AG08395 (cell line): ENCODE measurements at places on chromosomes 1 and 21.
A peak's percentile ranks its signal among the peaks of the same experiment; 100 is the strongest.

DNA sequence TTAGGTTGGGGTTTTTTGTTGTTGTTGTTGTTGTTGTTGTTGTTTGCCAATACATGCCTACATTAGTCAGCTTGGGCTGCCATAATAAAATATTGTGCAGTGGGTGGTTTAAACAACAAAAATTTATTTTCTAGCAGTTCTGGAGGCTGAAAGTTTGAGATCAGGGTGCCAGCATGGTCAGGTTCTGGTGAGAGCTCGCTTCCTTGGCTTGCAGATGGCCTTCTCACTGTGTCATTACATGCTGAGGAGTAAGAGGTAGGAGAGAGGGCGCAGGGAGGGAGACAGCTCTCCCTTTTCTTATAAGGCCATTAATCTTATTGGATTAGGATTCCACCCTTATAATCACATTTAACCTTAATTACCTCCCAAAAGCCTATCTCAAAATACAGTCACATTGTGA, 52.7 kb downstream of the DIRAS3 start:
- DNase-seq, result no peak

DNA sequence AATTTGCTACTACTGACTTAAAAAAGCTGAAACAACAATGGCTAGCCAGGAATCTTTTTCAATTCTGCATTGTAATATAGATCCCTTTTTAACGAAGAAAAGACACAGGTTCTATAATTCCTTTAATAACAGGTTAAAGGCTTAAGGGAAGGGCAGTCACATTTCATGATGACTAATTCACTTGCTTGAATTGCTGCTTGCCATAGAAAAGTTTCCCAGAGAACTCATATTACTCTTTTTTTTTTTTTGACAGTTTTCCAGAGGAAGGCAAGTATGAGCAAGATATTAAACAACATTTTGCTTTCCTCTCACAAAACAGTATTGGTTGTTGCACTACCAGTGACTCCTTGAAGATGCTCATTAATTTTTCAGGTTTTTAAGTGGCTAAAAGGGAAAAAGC, 60.9 kb downstream of the IL23R start:
- no peak for DNase-seq

DNA sequence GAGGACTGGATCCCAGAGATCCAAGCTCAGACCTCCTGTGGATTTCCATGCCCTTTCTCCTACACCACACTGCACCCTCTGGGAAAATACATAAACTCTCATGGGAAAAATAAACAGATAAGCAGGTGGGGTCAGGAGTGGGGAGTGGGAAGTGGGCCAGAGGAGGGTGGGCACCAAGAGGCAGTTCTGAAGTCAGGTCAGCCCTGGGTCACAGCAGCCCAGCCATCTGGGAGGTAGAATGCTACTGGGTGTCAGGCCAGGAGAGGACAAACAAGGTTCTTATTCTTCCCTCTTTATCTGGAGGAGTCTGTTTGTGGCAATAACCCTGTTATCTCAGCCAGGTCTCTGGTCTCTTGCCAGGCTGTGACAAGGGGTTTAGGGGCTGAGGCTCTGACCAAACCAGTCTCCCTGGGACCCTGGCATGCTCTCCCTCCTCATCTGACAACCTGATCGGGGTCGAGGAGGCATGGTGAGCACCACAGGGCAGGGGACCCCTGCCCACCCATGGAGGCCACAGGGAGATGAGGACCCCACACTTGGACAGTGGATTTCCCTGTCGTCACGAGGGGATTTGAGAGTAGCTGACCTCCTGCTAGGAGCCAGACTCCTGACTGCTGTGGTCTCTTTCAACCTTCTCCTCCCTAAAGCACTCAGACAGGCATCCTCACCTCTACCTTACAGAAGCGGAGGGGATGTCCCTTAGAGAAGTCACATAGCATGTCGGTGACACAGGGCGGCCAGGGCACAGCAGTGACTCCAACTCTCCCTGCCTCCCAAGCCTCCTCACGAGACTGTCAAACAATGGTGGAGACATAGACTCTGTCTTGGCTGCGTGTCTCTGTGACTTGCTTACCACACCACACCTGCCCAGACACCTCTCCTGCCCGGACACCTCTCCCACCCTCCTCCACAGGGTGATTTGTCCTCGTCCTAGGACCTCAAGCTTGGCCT, 51.3 kb upstream of the IFFO2 start:
- no peak for DNase-seq

DNA sequence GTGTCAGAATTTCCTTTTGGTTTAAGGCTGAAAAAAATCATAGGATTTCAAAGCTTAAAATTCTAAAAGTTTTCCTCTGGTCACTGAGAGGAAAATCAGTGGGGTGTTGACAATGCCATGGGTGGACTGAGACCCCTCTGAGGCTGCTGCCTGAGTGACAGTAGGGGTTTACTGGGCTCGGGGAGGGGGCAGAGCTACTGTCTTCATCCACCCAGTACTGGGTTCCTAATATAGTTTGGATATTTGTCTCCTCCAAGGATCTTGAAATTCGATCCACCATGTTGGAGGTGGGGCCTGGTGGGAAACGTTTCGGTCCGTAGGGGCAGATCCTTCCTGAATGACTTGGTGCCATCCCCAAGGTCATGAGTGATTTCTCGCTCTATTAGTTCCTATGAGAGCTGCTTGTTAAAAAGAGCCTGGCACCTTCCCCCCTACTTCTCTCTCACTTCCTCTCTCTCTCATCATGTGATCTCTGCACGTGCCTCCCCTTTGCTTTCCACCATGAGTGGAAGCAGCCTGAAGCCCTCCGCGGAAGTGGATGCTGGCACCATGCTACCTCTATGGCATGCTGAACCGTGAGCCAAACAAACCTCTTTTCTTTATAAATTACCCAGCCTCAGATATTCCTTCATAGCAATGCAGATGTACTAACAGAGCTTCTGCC, 72.3 kb downstream of the MAP10 start:
- DNase-seq, result no peak

- DNase-seq, result peak; percentile 4
These were observed 231.2 kb upstream of the LYPLAL1 start for GRCh38 chr1:218942431-218942830.

- DNase-seq, result no peak
These were observed 87.3 kb downstream of the USP24 start for GRCh38 chr1:55127827-55128343.

DNA sequence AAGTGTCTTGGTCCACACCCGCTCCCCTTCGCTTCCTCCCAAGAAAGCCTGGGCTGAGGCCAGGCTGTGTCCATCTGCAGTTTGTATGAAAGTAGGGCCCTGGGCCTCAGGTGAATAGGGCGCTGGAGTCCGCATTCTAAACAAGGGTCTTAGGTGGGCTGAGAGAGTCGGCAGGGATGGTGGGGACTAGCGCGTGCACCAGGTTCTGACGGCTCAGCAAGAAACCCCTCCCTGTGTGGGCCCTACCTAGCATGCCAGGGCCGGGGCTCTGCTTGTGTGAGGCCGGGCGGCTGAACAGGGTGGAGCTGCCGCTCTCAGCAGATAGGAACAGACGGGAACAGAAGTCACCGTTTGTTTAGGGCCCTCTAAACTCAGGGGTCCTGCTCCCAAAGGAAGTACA, 1.7 kb downstream of the ACTRT2 start:
- no peak for DNase-seq

DNA sequence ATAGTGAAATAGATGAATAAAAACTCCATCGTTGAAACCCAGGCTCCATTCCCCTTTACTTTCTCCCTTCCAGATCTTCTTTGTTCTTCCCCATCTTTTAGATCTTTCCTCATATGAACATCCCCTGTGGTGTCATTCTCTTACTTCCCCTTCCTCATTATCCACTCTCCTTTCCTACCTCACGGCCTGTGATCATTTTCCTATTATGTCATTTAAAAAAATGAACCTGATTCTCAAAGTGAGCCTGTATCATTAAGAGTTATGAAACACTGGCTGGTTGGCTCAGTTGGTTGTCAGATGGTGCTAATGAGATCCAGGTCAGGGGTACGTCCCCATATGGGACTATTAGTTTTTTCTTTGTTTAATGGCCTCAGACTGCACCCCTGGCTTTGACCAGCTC, 38.3 kb downstream of the TCEANC2 start:
- DNase-seq, result no peak

- no peak for DNase-seq
These were observed 19.1 kb downstream of the ZC3H12A start for GRCh38 chr1:37493336-37494098.

- no peak for DNase-seq
These were observed 4.7 kb upstream of the NUP210L start for GRCh38 chr1:154159554-154159953.

DNA sequence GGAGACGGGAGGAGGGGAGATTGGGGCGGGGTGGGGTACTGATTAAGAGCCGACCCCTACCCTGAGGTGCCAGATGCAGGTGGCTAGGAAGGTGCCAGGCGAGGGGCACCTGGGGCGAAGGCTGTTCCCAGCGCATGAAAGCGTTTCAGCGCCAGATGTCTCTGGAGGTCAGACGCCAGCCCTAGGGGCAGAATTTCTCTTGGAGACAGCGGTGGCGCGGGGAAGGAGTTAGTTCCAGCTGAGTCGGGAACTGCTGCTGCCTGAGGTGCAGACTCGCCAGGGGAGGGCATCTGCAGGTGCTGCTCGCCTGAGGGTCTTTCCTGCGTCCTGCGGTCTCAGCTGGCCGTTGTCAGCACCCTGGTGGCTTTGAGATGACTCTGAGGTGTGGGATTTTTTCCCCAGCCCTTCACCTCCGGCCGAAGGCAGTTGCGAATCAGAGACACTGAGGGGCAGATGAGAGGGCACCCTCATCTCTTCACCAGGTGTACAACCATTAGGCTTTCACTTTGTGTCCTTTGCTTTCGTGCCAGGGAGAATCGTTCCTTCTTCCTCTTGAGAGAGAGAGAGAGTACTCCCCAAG, 539 bp downstream of the CGN start:
- peak; percentile 23 for DNase-seq

GRCh38 chr1:58548371-58548770, 1.8 kb upstream of the OMA1 start:
- no peak for DNase-seq

DNA sequence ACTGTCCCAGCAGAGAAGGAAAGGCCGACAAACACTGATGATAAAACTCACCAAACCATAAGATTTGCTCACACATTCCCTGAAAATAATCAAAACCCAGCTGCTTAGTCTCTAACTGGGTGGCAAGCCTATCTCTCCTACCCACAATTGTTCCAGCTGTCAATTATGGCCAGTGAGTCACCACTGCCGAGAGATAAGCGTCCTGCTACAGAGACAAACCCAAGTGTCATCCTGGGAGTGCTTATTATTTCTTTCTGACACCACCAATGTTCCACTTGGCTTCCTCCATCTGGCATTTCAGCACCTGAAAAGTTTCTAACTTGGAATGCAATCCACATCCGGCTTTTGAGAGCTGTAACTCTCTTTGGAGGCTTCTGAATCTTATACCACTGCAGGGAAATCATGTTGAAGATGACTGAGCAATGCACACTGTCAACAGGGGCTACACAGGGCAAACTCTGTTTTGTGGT, 51.5 kb upstream of the VAV3 start:
- peak; percentile 47 for DNase-seq

DNA sequence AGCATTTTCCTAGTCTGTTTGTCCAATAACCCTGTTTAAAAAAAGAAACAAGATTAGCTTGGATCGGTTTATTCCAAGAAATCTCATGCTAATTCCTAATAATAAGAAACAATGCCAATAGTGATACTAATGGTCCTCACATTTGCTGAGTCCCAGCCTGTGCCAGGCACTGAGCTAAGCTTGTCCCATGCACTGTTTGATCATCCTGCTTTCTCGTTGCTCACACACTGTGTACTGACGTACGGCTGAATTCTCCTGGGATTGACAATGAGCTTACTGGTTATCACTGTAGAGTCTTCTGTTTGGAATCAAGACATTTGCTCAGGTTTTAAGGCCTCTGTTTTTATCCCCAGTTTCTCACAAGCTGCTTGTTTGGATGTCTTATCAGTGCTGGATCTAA, 71.1 kb downstream of the CACNA1E start:
- no peak for DNase-seq

- DNase-seq, result peak; percentile 67
These were observed 23.3 kb upstream of the SRSF10 start for GRCh38 chr1:24003331-24003972.

- no peak for DNase-seq
These were observed 291.9 kb upstream of the USP25 start for GRCh38 chr21:15437883-15438282.

DNA sequence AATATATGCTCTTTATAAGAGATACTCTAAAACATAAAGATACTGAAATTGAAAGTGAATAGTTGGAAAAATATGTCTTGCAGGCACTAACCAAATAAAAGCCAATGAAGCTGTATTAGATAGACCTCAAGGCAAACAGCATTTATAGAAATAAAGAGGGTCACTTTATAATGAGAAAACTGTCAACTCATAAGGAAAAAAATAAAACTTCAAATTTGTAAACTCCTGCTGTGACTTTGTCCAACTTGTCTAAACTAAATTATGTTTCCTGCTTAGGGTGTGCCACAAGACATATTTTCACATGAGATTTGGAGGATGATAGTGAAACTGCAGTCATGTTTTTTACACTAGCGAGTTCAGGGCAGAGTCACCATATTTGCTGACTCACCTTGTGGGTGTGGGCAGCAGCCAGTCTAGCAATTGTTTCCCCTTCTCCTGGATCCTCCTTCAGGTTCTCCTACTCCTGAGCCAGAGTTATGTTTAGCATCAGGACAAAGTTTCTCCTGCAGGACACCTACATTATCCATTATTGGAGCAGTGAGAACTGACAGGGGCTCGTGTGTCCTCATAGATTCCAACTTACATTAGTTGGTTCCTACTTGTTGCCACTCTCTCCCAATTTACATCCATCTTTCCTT, 43.8 kb downstream of the CD53 start:
- peak; percentile 11 for DNase-seq

DNA sequence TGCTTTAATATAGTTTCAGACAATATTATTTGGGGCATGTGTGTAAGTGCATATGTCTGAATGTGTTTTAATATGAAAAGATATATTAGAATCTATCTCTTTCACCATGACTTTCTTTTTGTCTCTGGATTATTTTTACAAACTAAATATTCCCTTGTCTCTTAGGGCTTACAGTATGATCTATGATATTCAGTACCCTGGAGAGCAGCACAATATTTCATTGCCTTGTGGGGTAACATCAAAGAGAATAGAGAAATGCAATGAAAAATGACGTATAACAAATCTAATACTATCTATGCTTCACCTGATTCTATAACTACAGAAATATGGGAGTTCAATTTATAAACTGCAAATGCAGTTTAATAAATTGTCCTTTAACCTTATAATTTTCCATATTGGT, 2084.5 kb downstream of the MRPL39 start:
- no peak for DNase-seq

DNA sequence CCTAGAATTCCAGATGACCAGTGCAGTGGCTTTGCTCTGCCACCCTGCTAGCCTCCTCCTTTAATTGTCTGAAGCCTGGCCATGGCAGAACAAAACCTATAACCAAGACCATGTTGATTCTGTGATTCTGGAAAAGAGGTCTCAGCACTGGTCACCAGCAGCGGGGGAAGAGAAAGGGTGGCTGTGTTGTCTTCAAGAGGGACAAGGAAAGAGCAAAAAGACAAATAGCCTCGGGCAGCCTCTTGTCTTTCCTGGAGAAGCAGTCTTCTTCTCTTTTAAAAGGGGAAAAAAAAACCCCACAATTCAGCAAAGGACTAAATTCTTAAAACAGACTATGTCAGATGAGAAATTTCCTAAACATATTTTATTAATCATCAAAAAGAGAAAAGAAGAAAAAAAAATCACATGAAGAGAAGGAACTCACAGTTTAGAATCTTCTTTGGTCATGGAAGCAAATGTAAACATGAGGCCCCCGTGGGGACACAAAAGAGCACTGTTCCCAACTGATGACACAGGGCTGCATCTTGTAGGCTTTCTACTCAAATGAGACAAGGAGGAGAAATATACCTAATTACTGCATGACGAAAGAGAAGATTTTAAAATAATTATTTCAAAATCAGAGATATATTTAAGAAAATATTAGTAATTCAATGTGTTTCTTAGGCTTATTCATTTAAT, 36.3 kb upstream of the RAP1GAP start:
- DNase-seq, result no peak

- no peak for DNase-seq
These were observed 50.0 kb upstream of the DMRTB1 start for GRCh38 chr1:53409233-53409632.
